ENCODE measurements at places on chromosomes 2 and 18.

- no peak for DNase-seq
Measured at GRCh38 chr2:3807853-3808252, 104.5 kb downstream of the DCDC2C start.

DNA sequence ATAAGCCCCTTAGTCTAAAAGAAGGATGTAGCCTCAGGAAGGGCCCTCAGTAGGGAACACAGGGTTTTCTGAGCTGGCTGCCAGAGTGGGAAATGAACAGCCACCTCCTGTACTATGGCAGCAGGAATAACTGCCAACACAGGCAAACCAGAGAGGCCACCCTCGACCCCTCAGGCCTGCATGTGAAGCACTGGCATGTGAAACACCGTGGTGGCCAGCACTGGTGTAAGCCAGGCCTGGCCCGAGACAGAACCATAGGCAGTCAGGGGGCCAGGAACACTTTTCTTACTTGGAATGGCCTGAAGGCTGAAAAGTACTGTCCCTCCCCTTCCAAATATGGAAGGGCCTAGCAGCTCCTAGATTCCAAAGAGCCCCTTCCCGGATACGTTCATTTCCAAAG is 28.2 kb downstream of the SFXN5 start:
- DNase-seq, result no peak

- DNase-seq, result no peak
Measured at GRCh38 chr2:28707592-28707991, 44.0 kb upstream of the PPP1CB start.

DNA sequence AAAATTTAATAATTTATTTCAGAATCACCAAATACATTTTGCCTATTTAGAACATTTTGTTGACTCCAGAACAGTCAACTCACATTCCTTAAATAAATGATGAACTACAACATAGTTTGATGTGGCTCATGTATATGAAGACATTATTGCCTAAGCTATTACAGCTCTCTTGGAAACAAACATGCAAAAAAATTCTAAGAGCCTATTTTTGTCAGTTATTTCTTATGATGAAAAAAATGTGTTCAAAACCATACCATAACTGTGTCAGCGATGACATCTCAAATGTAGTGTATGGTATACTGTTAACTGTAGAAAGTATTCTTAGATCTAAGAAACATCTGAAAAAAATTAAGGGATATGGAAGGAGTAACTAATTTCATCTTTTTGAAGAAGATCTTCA is 6.3 kb upstream of the EMILIN2 start:
- DNase-seq, result no peak

DNA sequence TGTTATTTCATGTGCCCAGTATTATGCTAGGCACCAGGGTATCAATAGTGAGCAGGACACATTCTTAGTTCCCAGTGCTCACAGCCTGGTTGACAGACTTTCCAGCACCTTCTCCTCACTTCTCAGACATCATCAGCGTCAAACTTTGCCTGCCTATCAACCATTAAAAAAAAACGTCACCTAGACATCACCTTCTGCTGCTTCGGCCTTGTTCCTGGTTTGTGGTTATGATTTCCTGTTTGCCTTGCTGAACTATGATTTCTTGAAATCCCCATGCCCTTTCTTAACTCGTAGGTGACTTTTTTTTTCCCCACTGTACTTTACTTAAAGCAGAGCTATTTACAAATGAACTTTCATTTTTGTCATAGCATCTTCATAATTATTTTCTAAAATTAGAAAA is 60.4 kb upstream of the NABP1 start:
- no peak for DNase-seq

GRCh38 chr18:1062588-1062987 is 157.9 kb downstream of the ADCYAP1 start:
- DNase-seq, result no peak

DNA sequence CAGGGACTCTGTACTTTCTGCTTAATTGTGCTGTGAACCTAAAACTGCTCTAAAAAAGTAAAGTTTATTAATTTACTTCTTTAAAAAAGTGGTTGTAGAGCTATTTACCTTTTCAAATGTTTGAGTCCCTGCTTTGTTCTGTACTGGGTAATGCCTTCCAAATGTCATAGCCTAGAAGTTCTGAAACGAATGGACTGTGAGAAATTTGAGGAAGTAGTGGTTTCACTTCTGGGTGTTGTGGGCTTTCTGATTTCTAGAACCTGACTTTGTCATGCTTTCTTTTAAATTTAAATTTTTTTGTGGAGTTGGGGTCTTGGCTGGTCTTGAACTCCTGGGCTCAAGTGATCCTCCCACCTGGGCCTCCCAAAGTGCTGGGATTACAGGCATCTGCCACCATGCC is 44.6 kb downstream of the SMAD4 start:
- no peak for DNase-seq
